Activated CD8-positive, alpha-beta T cell treated with anti-CD3 and anti-CD28 coated beads, Interleukin-2, amount 10 ng/mL, durations not matched to agents 7 days and 5 days (primary cell): ENCODE measurements at places on chromosomes 6 and 20. TPM values are rescaled to one million over a fixed set of nuclear protein-coding genes. Genes with fewer than 3 reads are reported as not detected.

GRCh38 chr6:33290459-33290858, 1.1 kb downstream of the PFDN6 start:
- no peak for DNase-seq

DNA sequence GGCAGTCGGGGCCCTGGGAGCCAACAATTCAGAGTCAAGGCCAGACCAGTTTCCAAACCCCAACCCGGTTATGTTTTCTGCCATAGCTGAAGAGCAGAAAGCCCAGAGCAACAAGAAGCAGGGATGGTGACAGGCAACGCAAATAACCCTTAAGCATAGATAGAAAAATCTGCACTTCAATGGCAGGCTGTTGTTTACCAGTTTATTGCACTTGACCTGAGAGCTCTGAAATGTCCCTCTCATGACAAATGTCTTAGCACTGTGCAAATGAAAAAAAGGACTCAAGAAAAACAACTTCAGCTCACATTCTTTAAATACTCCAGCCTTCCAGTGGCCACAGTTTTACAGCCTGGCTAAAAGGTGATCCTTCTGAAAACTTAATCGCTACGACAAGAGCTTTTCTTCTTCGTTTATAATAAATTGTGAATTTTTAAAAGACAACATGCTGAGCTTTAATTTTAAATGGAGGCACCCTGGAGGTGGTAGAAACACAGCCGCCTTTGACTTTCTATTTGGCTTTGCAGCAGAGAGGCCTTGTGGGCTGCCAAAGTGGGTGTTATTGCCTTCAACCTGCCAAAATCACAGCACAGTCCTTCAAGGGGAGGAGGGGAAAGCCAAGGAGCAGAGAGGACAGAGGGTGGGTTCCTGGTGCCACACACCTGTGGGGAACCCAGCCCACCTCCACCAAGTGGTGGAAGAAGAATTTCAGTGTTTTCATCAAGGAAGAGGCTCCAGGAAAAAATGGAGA, 289.5 kb upstream of the CDYL start:
- DNase-seq, result no peak

DNA sequence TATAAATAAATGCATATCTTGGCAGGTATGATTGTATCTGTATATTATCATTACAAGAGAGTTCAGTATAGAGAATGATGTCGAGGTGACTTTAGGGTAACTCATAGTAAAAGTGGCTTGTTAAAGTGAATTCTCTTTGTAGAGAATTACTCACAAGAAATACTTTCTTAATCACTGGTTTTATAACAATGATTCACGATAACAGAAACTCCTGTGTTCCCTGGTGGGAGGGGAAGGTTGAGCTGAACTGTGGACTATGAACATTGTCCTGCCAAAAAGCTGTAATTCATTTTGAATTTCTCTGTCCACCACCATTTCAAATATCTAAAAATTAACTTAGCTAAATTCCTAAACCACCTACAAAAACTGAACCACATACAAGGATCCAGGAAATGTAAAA, 7.7 kb downstream of the TPMT start:
- DNase-seq, result no peak

- no peak for DNase-seq
Measured at GRCh38 chr20:61535091-61535490, 283.0 kb downstream of the CDH4 start.

The TGM3 gene
- not detected for total RNA-seq
